ENCODE measurements at places on chromosomes 5 and 9.
A peak's percentile ranks its signal among the peaks of the same experiment; 100 is the strongest.

DNA sequence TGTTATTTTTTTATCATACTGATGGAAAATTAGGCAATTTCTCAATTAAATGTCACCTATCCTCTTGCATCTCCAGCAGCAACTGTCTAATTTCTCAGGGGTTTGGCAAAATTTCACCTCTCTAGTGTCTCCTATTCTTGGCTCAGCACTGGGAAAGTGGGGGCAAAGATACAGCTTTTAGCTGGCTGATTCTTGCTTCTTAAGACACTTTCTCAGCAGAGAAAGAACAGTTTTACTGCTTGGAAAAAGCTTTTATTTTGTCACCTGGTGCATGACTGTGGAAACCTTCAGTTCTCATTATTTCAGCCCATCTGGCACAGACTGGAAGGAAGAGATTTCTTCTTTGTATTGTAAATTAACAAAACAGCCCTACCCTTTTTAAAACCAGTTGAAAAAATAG lies 283.6 kb upstream of the SGCD start:
- no peak for DNase-seq

- no peak for DNase-seq
Measured at GRCh38 chr5:139969318-139969717, 73.8 kb downstream of the NRG2 start.

DNA sequence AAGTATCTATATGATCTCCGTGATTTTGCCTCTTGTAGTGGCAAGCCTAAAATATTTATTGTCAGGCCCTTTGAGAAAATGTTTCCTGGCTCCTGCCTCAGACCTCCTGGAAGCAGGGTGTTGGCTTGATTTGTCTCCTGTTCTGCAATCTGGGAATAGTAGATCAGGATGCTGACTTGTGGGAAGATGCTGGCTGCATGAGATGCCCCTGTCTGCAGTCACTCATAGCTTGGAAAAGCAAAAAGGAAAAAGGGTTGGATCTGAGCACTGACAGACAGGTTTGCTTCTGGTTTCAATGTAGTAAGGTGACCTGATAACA lies 16.7 kb downstream of the TJP2 start:
- no peak for DNase-seq

DNA sequence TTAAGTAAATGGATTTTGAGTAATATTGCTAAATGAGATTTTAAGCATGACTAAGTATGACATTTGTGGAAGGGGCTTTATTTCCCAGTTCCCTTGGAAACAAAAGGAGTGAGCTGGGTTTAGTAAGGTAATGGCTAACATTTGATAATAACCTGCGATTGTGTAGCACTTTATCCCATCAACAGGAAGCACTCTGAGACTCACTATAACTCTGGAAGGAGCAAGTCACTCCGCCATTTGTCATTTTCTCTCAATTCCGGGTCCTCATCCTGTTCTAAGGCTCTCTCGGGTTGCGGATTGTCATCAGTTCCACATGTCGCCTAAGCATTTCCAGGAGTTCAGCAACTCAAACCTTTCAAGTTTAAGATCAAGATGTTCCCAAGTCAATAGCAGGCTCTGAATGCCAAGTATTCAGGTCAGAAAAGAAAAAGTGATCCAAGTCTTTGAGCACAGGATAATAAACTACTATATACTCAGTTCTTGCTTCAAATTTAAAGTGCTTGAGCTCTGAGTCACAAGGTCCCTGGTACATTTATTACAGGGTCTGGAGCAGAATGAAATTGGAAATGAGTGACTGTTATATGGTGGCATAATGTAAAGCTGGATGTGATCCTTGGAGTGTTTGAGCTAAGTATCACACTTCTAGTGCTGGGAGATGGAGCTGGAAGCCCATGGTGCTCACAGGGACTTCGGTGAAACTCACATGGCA lies 39.3 kb downstream of the CAPSL start:
- no peak for DNase-seq

GRCh38 chr9:35333551-35333950 lies 156.4 kb upstream of the RUSC2 start:
- no peak for DNase-seq

DNA sequence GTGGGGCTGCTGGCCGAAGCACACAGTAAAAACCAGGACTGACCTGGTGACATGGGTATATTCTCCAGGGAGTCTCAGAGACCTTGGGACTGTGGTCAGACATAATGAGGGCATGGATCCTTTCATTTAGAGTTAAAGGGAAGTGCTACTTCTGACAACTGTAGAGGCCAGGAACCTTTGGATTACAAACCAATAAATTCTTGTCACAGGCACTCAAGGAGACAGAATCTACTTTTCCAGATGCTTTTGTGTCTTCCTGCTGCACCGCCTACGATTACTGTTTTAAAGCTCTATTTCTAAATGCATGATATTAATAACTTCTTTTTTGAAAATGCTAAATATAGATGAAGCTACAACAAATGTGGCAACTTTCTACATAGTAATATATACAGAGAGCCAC lies 106.5 kb upstream of the LPAR1 start:
- DNase-seq: no peak

- peak; percentile 25 for DNase-seq
Measured at GRCh38 chr9:114291064-114291474, 31.8 kb upstream of the ORM1 start.

GRCh38 chr9:134486143-134486591 lies 155.4 kb upstream of the COL5A1 start:
- DNase-seq: no peak

DNA sequence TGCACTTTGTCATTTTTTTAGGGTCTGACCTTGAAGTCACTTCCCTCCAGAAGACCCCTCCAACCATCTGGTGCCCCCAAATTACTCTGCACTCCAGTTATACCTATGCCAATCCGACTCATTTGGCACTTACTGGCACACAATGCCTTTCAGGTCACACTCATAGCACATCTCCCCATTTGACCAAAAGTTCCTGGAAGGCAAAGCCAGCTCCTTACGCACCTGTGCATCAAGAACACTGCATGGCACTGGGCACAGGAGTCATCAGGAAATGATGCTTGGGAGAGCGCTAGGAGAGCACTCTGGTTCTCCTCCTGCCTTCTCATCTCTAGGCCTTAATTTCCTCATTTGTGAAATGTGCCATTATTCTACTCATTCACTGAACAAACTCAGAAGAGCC lies 2.9 kb downstream of the TNIP1 start:
- DNase-seq: no peak

- no peak for DNase-seq
Measured at GRCh38 chr9:2414465-2414864, 207.1 kb upstream of the VLDLR start.

DNA sequence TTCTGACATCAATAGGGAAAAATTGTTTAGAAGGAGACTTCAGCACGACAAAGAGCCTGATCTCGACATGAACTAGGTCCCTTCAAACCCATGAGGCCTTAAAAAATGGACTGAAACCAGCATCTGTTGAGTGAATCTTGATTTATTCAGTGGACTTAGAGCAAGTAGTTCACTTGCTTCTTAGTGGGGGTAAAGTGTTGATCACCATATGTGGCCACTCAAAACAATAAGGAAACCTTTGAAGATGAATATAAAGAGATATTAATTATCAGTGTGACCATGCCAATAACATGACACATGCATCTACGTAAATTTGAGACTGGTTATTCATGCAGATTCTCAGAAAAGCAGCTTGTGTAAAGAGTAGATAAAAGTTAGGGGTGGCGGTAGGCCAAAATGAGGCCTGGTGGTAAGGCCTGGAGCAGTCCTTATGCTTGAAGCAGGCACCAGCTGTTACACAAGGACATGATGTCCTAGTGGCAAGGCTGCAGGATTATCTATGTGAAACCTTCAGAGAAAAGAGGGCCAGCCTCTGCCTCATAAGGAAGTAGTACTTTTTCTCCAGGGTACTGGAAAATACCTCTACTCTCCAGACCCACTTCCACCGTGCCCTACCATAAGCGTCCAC lies 61.3 kb downstream of the S1PR3 start:
- no peak for DNase-seq

DNA sequence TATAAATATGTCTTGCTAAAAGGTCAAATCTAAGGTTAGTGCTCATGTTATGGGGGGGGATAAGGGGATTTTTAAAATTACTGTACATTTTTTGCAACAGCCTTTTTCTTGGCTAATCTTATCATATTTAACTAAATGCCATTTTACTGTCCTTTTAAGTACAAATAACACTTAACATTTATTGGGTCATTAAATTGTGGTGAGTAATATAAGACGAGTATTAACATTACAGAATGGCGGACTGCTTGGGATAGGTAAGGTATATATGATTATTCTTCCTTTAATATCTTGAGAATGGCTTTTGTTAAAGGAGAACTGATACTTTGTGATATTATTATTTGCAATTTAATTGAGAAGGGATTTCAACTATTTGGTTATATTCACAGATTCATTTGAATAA lies 33.2 kb downstream of the GPR151 start:
- no peak for DNase-seq

DNA sequence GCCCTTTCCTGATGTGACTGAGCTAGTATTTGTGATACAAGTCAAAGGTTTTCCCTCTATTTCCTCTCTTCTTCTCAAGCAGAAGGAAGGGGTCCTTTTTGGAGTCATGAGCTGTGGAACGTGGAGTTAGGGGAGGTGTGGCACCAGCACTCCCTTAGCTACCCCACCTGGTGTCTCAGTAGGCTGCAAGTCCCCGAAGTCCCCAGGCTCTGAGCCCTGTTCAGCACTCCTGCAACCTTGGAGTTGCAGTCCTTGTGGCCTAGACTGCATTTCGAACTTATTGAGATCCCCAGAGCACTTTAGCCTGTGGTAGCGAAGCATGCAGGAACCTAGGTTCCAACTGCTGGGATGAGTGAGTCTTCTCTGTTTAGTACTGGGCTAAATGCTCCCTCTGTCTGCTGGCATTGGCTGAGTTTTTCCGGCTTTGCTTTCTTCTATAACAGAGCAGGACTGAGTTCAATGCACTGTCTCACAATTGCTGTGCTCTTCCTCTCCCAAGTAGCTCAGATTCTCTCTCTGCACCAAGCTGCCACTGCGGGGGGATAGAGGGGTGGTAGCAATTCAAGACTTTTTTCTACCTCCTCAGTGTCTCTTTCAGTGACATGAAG lies 600.7 kb upstream of the CDH9 start:
- DNase-seq: no peak

GRCh38 chr5:59126708-59127573 lies 544.1 kb downstream of the RAB3C start:
- DNase-seq: no peak

Data from T-helper 2 cell (primary cell).